Gastrocnemius medialis (tissue), 4 donors: ENCODE measurements at places on chromosomes 5 and 9. TPM values are rescaled to one million over a fixed set of nuclear protein-coding genes. Genes with fewer than 3 reads are reported as not detected.

CDKN2B-AS1 gene
- total RNA-seq, result not detected

HAPLN1 gene
- total RNA-seq, result not detected

TCF7 gene
- 0.25 TPM for total RNA-seq

GRCh38 chr5:77418601-77419581 lies 73.2 kb downstream of the WDR41 start:
- no peak overlapping the region for H3K4me3 ChIP-seq
- DNase-seq, result no peak
- no peak overlapping the region for H3K27ac ChIP-seq

DNA sequence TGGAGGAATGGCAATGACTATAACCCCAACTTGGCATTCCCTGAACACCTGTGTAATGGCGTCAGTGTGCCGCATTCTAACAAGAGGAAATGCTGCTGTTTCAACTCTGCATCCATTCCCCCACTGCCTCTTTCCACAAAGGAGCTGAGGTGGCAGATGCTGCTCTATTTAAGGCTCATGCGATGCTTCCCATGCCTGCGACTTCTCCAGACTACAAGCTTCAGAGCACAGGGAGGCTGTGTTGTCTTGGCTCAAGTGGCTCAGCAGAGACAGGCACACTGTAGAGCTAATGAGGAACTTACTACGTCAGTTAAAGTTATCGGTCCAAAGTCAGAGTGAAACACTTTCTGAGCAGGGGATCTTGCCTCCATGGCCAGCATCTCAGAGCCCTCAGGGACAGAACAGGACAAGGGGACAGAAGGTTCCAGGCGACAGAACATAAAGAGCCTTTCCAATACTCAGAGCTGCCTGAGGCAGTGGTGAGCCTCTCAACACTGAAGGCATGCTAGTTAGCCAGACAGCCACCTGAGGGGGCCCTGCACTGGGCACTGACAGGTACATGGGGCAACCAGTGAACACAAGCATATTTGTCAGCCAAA lies 21.8 kb downstream of the TNIP1 start:
- H3K36me3 ChIP-seq, result no peaks in the 10 kb centered on the region
- peaks cover 48% of the 10 kb centered on the region for H3K4me1 ChIP-seq
- no peak overlapping the region for H3K4me3 ChIP-seq
- H3K27ac ChIP-seq, result peak overlapping the region; percentile 90
- no peak for DNase-seq

GRCh38 chr5:25090854-25091253 lies 446.1 kb upstream of the CDH10 start:
- DNase-seq, result no peak
- H3K4me1 ChIP-seq, result no peaks in the 10 kb centered on the region
- H3K27ac ChIP-seq, result no peak overlapping the region
- H3K4me3 ChIP-seq, result no peak overlapping the region
- H3K36me3 ChIP-seq, result no peaks in the 10 kb centered on the region
- no peaks in the 10 kb centered on the region for H3K27me3 ChIP-seq

DNA sequence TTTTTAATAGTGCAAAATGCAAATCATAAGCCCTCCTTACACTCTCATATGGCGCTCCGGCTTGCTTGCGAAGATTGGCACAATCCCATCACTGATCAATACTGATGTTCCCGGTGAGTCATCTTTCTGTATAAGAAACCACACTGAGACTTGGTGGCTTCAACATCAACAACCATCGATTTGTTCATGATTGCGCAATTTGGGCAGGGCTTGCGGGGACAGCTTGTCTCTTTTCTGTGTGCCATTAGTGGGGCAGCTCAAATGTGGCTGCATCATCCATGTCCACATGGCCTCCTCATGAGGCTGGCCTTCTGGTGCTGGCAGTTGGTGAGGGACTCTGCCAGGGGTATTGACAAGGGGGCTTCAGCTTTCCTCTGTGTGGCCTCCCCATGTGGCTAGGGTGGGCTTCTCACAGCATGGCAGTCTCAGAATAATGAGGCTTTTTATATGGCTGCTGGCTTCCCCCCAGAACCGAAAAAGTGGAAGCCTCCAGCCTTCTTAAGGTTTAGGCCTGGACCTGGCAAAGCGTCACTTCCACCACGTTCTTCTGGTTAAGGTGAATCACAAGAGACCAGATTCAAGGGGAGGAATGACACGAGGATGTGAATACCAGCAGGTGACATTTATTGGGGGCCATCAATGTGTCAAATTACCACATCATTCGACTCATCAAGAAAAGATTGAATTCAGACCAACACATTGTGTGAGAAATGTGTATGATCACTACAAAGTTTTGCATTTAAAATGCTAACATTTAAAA lies 79.5 kb upstream of the NFIL3 start:
- H3K36me3 ChIP-seq, result no peaks in the 10 kb centered on the region
- DNase-seq, result no peak
- H3K4me3 ChIP-seq, result no peak overlapping the region
- no peaks in the 10 kb centered on the region for H3K27me3 ChIP-seq
- H3K27ac ChIP-seq, result no peak overlapping the region

GRCh38 chr9:34652602-34653000 lies 616 bp downstream of the IL11RA start:
- peak overlapping the region; percentile 88 for H3K27ac ChIP-seq
- DNase-seq, result no peak
- H3K36me3 ChIP-seq, result no peaks in the 10 kb centered on the region
- H3K27me3 ChIP-seq, result no peaks in the 10 kb centered on the region
- peaks cover 49% of the 10 kb centered on the region for H3K4me1 ChIP-seq
- H3K4me3 ChIP-seq, result peak overlapping the region; percentile 40

- DNase-seq, result no peak
- no peaks in the 10 kb centered on the region for H3K27me3 ChIP-seq
- no peaks in the 10 kb centered on the region for H3K36me3 ChIP-seq
- no peaks in the 10 kb centered on the region for H3K4me1 ChIP-seq
- no peak overlapping the region for H3K4me3 ChIP-seq
Measured at GRCh38 chr5:98085593-98085992, 687.9 kb upstream of the RGMB start.

DNA sequence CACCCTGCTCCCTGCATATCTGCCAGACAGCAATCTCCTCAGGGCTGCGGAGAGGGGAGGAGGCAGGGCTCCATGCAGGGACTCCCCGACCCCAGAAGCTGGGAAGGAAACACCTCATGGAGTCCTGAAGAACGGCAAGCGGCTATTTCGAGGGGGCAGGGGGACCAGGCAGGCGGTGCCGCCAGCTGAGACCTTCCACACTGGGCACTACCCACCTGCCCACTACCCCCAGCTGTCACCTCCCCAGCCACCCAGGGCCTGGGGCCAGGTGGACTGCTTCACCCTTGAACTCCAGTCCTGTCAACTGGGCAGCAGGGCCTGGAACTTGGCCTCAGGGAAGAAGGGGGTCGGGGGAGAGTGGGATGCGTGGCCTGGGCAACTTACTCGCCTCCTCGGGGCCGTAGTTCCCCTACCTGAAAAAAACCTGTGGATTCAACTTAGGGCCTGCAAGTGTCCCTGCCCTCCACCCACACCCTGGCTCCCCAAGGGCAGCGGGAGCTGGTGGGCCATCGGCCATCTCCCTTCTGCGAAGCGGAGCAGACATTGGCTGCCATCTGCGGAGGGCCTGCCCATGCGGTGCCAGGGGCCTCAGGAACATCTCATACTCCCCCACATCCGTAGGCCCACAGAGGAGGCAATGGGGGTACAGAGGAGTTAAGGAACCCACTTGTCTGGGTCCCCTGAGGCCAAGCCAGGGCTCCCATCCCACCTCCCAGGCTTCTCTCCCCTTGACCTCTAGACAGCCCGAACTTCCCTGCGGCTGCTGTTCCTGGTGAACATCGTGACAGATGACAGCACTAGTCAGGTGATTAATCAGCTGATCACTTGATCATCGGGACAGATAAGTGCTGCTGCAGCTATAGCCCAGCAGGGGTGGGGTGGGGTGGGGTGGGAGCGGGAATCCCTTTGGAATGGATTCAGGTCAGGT lies 18.5 kb upstream of the RALGDS start:
- no peaks in the 10 kb centered on the region for H3K27me3 ChIP-seq
- DNase-seq, result no peak
- peak overlapping the region; percentile 97 for H3K27ac ChIP-seq
- H3K4me1 ChIP-seq, result peaks cover 71% of the 10 kb centered on the region

GRCh38 chr9:86405086-86405491 lies 50.9 kb upstream of the TUT7 start:
- H3K36me3 ChIP-seq, result no peaks in the 10 kb centered on the region
- no peaks in the 10 kb centered on the region for H3K27me3 ChIP-seq
- peaks cover 22% of the 10 kb centered on the region for H3K4me1 ChIP-seq
- no peak for DNase-seq
- H3K4me3 ChIP-seq, result no peak overlapping the region
- no peak overlapping the region for H3K27ac ChIP-seq
